ENCODE measurements at places on chromosomes 4 and X. TPM values are rescaled to one million over a fixed set of nuclear protein-coding genes. Genes with fewer than 3 reads are reported as not detected.
A peak's percentile ranks its signal among the peaks of the same experiment; 100 is the strongest.

Gene CTPS2
- polyA plus RNA-seq: 50.9 TPM

- no peak for DNase-seq
Observed at GRCh38 chr4:146098397-146098796, 77.1 kb upstream of the LSM6 start.

- DNase-seq: no peak
Observed at GRCh38 chr4:28232376-28232775, 1371.7 kb downstream of the STIM2 start.

Gene LNX1
- polyA plus RNA-seq: 2.1 TPM

DNA sequence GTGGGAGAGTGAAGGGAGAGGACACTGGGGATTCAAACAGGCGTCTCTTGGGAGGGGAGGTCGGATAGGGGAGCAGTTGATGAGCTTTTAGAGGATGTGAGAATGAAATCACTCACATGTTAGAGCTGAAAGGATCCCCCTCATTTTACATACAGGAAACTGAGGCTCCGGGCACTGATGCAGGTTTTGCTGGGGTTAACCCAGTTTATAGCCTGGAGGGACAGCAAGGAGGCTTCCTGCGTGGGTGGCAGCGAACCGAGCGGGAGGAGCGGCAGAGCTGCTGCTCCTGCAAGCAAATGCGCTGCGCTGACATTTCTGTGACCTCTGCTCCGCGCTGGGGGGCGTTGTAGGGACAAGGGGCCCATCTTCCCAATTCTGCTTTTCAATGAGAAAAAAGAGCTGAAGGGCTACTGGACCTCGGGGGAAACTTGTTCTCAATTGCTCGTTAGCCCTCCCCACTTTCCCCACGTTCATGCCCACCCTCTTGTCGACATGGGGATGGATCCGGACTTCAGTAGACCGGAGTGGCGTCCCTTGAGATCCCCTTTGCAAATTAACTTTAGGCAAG, 1.2 kb upstream of the NEUROG2 start:
- no peak for DNase-seq

Gene KLHL4
- 33.3 TPM for polyA plus RNA-seq

GRCh38 chrX:71579136-71579989, 1.1 kb downstream of the GCNA start:
- no peak for DNase-seq

- no peak for DNase-seq
Observed at GRCh38 chr4:94419549-94419948, 32.2 kb upstream of the PDLIM5 start.

GRCh38 chr4:27046851-27047250, 186.2 kb downstream of the STIM2 start:
- no peak for DNase-seq

DNA sequence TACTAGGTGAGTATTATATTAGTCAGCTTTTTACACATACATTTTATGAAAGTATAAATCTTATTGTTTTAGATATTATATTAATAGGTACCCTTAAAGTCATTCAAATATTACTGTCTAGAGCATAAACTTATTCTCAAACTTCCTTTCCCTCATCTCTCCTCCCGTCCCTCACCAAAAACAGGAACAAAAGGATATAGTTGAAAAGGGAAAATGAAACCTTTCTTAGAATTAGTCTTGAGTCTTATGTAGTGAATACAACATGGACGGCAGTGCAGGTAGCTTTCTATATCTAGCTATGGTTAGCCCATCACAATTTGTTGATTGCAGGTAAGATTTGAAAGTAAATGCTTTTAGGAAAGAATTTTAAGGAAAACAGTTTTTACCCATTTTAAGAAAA, 65.6 kb downstream of the RBPJ start:
- no peak for DNase-seq

DNA sequence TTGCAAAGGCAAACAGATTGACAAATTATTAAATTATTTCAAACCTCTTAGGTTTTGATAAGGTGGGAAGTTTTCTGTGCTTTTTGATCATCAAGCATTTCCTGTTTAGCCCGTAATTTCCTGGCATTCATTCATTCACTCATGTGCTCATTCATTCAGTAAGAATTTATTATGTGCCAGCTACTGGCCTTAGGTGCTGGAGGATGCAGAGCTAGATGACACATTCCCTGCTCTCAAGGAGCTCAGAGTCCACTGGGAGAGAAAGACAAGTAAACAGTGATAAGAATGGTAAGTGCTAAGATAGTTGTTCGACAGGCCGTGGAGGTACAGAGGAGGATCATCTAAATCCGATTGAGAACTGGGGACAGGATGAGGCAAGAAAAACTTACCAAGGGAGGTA, 153.0 kb downstream of the DCTD start:
- no peak for DNase-seq

GRCh38 chr4:15336410-15337167, 91.2 kb upstream of the C1QTNF7 start:
- peak; percentile 63 for DNase-seq

DNA sequence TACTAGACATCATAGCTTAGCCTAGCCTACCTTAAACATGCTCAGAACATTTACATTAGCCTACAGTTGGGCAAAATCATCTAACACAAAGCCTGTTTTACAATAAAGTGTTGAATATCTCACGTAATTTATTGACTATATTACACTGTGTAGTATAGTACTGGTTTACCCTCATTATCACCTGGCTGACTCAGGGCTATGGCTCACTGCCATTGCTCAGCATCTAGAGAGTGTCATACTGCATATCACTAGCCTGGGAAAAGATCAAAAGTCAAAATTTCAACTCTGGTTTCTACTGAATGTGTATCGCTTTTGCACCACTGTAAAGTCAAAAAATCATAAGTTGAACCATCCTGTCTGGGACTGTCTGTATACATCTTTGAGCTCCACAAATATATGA, 78.6 kb downstream of the CEP44 start:
- no peak for DNase-seq

Gene AREG
- not detected for polyA plus RNA-seq

Gene UGT2B17
- polyA plus RNA-seq: not detected

GRCh38 chr4:158578476-158578875, 56.8 kb downstream of the RXFP1 start:
- peak; percentile 31 for DNase-seq

GRCh38 chr4:94957030-94957429, 199.3 kb downstream of the BMPR1B start:
- DNase-seq: no peak

Gene NXF2B
- not detected for polyA plus RNA-seq

DNA sequence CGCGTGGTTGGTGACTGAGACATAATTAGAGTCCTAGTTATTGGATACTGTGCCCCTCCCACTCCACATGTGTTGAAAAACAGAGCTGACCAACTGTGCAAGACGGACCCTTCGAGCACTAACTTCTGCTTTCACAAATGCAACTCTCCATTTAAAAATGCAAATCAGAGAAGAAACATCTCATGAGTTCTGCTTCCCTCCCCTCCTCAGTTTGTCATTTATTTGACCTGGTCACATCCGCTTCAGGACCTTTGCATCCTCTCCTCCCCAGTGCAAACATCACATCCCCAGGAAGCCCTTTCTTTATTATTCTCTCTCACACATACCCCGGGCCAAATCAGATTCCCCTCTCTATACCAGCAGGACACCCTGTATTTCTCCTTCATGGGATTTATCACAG, 38.1 kb upstream of the NOCT start:
- DNase-seq: no peak

DNA sequence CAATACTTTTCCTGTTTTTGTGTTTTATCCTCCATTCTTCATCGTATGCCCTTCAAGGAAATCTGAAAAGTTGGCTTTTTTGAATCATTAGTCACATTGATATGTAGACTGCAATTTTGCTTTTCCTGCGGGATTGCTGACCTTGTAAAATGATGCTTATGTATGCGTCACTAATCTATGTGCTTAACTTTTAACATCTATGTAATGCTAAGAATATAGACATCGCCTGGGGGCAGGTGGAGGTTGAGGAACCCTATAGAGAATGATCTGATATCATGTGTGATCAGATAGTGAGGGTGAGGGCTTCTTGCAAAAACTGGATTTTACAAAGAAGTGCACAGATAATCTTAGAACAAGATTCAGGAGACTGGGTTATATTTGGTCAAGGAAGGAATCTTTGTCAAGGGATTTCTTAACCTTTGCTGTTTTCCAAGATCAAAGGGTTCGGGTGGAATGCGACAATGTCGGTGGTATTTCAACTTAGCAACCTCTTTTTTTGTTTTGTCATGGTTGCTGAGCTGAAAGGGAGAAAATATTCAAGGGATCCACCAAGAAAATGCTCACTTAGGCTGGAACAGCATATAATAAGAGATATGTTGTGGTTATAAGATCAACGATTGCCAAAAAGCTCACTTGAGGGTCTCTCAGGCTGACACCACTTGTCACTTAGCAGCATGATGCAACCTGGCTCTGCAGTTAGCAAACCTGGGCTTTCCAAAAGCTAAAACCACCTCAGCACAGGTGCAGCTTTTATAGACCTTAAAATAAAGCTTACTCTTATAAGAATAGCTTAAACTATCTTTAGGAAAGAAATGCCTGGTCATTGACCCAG, 70.6 kb upstream of the PUDP start:
- no peak for DNase-seq

DNA sequence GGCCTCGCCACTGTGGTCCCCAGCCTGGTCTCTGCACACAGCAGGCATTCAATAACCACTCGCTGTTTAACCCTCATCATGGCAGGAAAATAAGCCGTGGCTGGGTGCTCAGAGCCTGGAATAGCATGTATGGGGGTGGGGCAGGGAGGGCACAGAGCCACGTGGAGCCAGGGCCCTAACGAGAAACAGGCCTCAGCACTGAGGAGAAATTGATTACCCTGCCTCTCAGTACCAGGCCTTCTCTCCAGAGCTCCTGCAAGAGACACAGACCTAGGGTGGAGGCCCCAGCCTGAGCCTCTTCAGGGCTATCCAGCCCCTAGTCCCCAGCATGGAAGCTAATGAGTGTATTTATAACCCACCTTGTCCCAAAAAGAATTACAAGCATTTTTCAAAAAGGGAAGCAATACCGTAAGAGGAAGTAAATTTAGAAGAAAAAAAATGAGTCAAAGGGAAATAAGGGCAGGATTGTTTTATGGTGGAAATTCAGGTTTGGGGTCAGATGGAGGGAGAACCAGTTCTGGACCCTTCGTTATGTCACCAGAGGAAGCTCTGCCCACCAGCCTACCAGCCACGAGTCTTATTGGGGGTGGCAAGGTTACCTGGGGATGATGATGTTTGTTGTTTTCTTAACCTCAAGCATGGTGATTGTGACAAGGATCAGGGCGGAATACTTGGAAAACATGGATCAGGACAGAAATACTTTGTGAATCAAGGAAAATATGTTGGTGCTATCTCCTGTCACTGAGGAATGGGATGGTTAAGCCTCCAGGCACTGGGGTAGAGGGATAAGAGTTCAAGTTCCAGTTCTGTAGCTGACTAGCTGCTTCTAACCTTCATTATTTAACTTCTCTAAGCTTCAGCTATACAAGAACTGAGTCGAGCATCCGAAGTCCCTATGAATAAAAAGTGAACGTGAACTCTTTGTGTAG, 101.9 kb upstream of the RBPJ start:
- no peak for DNase-seq

GRCh38 chr4:152892974-152893373, 43.1 kb upstream of the FHDC1 start:
- DNase-seq: no peak

GRCh38 chr4:153081006-153081580, 123.2 kb upstream of the TRIM2 start:
- DNase-seq: no peak

DNA sequence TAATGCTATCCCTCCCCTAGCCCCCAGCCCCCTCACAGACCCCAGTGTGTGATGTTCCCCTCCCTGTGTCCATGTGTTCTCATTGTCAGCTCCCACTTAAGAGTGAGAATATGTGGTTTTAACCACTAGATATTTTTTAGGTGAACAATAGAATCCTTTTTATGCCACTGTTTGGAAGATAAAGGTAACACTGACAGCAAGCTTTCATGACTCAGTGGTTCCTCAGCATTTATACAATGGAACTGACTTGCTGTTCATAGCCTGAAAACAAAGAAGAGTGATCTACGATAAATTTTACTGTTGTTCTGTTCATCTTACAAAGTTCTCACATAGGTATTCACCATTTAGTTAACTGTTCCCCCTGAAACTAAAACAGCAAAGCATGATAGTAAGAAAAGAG, 147.8 kb downstream of the ARHGAP10 start:
- no peak for DNase-seq

DNA sequence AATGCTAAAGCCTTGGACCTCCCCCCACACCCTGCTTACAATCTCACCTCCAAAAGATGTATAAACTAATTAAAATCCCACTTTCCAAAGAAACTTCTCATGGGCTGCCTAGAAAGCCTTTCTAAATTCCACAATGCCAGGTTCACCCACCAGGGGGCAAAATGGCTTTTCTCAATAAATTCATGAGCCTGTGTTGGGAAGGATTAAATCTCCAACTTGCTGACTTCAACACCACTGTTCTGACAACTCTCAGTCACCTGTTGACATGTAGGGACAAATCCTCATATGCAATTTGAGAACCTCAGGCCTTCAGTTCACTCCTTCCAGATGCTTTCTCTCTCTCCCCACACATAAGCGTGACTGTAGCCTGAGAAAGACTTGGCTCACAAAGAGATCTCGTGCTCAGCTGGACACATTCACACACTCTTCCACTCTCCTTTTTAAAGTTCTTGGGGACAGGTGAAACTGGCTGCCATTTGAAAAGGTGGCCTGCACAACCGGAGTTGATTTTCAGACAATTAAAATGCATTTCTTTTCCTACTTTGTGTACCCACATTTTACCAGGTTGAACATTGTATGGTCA, 88.6 kb upstream of the PRPS2 start:
- DNase-seq: peak; percentile 22

- DNase-seq: no peak
Observed at GRCh38 chrX:78330540-78330939, 3.1 kb upstream of the CYSLTR1 start.

Gene GAGE2A
- not detected for polyA plus RNA-seq

DNA sequence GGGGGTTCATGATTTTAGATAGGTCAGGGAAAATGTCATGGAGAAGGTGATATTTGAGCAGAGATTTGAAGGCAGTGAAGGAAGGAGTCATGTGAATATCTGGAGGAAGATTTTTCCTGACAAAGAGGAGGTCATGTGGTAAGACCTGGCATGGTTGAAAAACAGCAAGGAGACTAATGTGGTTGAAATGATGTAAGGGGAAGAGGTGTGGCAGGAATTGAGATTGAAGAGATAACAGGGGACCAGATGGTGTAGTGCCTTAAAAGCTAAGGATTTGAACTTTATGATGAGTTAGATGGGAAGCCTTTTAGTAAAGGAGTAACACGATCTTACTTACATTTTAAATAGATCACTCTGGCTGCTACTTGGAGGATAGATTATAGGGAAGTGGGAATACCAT, 210.9 kb downstream of the RTL9 start:
- no peak for DNase-seq

DNA sequence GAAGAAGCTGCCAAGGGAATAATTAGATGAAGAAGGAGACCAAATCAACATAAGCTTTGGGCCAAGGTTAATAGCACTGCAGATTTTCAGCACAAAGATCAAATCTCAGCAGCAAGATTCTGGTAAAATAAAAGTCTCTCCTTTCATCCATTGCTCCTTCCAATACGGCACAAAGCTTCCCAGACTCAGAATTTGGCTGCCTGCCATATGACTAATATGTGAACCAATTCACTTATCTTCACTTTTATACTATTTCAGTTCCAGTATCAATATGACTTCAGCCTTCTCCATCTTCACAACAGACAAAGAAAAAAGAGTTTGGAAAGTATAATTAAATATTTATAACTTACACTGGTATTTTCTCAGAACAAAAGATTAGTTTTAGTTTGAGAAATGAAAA, 978.3 kb upstream of the GRID2 start:
- peak; percentile 89 for DNase-seq
